ENCODE measurements at places on chromosomes 1 and 21.
A peak's percentile ranks its signal among the peaks of the same experiment; 100 is the strongest.

DNA sequence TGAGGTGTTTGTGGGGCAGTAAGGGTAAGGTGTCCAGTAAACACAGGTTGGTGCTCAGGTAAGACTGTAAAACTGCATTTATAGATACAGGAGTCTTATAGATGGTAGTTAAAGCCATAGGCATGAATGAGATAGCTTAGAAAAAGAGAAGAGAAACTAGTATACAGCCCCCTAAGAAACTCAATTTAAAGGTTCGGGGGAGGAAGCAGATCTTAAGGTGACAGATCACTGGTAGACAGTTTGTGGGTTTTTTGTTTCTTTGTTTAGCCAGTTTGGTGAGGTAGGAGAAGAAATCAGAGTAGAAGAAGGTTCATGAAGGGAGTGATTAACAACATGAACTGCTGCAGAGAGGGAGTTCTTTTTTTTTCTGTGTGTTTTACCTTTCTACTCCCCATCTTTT lies 6.1 kb upstream of the AGO3 start:
- DNase-seq = no peak

- no peak for DNase-seq
Measured at GRCh38 chr1:244862354-244862698, 2.0 kb downstream of the HNRNPU start.

DNA sequence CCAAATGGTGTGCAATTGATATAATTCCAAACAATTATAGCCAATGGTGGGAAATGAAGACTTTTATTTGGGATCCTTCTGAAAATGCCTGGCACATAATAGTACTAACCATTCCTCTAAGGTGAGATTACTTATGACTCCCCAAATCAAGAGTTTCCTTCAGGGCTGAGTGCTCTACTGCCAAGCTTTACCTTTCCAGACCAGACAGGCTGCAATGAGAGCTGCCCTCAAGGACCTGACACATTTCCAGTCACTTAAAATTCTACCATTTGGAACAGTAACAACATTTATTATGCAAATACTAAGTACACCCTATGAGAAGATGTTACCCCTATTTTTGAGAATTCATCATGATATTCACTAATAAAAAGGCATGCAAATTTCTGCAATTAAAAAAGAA lies 21.1 kb downstream of the PAXBP1 start:
- no peak for DNase-seq

- no peak for DNase-seq
Measured at GRCh38 chr1:1051127-1051810, 22.8 kb downstream of the RNF223 start.

- no peak for DNase-seq
Measured at GRCh38 chr1:27394282-27394658, 1.8 kb downstream of the GPR3 start.

DNA sequence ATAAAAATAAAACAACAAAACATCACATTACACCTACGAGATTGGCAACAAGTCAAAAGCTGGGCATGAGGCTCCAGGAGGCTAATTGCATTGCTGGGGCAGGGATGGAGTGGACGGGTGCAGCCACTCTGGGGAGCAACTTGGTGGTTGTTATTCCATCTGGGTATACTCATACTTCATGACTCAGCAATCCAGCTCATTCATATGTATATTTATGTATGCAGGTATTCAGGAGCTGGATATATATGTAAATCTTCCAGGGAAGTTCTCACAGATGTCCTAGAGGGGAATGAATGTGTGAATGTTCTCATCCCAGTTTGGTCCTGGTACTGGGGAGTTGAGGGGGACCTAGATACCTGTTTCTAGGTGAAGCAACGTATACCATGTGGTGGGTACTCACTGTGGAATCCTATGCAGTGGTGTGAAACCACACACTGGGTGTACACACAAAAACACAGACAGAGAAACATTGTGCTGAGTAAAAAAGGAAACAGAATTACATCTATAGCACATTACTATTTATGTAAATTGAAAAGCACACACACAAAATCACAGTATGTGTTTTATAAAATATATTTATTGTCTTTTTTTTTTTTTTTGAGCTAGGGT lies 79.7 kb upstream of the RAB4A start:
- no peak for DNase-seq

DNA sequence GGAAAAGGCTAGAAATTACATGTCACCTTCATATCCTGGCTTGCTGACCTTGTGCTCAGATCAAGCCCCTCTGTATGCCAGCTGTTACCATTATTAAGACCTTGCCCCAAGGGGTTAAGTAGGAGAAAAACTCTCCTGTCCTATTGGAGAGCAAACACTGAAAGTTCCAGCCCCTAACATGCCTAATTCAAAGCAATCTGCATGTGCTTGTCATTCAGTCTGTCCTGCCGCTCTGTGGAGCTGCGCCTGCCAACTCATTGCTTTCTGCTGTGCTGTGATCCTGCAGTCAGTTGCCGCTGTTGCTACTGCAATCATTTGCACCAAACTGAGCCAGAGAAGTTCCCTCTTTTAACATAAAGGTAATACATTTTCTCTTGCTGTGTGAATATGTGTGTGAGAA lies 113.4 kb downstream of the DISP1 start:
- DNase-seq = no peak

GRCh38 chr21:45295576-45296365 lies 8.1 kb upstream of the POFUT2 start:
- DNase-seq = no peak

- DNase-seq = no peak
Measured at GRCh38 chr1:192830595-192831246, 21.9 kb downstream of the RGS2 start.

DNA sequence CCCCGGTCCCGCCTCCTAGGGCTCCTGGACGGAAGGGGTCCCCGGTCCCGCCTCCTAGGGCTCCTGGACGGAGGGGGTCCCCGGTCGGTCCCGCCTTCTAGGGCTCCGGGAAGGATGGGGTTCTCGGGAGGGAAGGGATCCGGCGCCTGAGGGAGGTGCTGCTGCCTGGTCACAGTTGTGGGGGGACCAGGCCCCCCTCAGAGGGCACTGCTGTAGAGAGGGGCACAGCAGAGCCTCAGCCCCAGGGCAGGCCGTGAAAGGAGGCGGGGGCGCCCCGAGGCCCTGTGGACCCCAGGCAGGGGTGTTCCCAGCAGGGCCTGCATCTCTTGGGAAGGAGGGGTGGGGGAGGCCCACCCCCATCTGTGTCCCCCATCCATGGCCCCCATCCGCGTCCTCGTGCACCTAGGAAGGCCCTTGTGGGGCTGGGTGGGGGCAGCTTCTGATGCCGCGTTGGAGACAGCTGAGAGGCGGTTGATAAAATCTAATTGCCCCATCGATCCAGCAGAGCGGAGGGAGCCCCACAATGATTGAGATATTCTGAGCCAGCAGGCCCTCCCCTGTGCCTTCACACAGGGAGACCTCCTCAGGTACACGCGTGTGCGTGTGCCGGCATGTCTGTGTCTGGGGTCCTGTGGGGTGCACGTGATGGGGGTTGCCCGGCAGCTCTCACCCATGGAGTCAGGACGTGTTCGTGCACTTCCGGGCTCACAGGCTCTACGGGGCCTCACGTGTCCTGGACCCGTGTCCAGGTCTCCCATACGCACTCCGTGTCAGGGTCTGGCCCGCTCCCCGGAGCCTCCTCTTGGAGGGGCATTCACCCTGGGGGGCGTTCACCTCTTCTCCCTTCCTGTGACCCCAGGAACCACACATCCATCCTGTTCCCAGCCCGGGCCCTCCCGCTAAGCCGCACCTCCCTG lies 12.9 kb downstream of the SAMD11 start:
- no peak for DNase-seq

GRCh38 chr21:45995686-45996179 lies 14.2 kb downstream of the COL6A1 start:
- DNase-seq = peak; percentile 28

DNA sequence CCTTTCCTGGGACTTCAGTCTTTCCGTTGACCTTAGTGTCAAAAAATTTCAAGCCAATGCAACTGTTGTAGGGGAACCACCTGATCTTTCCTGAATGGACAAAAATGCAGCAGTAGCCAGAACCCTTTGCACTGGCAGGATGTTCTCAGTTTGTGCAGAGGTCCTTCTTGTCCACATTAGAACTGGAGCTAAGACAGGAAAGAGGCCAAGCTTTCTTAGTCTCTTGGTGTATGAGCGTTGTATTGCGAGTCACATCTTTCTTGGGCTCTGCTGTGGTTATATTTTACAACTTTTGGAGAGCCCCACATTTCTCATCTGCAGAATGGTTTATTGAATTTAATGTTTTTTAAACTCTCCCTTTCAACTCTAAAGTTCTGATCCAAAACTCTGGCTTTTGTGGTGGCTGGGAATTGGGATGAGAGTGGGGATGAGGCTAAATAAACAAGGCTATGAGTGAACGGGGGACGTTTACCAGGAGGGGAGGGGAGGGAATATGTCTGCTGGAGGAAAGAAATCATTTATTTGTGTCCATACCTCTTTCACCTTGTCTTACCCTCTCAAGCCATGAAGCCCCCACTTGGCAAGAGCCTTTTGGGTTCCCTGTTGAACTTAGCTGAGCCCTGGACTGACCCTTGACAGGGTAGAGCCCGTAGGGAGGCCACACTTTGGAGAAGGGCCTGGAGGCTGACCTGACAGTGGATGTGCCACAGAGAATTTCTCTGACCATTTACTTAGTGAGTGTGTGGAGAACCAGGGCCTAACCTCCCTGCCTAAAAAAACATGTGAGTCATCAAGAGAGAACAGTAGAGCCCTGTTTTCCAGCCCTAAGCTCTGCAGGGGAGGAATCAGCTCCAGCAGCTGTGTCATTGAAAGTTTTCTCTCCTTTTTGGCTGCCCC lies 586 bp downstream of the CHI3L2 start:
- no peak for DNase-seq

- peak; percentile 56 for DNase-seq
Measured at GRCh38 chr1:116569776-116570357, 959 bp downstream of the CD58 start.

GRCh38 chr1:5563861-5564577 lies 428.2 kb downstream of the NPHP4 start:
- no peak for DNase-seq

DNA sequence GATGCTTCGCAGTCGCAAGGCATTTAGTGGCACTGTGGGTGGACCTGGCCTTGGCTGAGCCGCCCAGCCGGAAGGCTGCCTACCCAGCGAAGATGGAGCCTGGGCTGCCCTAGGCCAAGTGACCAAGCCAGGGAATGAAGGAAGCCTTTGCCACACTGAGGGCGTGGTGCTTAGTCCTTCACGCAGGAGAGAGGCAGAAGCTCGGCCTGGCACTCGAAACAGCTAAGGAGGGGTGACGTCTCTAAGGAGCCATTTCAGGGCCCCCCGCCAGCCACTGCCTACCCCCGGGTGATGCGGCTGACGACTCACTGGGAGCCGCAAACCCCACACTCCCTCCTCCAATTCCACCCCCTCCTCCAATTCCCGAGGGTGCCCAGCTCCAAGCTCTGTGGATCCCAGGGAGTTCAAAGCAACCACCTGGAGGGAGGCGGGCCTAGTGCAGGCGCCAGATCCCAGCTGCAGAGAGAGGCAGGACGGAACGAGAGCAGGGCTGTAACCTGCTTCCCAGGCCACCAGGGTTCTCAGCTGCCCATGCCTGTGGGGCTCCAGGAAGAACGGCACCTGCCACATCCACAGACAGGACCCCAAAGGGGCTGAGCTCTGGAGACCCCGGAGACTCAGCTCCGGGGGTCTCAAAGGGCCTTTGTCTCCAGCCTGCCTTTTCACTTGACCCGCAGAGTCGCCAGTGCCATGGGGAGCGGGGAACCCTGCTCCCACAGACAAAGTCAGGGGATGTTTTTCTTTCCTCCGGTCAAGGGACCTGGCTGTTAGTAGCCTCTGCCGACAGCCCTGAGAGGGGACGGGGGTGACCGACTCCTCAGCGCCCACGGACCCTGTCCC lies 75.8 kb downstream of the ARHGEF16 start:
- no peak for DNase-seq

DNA sequence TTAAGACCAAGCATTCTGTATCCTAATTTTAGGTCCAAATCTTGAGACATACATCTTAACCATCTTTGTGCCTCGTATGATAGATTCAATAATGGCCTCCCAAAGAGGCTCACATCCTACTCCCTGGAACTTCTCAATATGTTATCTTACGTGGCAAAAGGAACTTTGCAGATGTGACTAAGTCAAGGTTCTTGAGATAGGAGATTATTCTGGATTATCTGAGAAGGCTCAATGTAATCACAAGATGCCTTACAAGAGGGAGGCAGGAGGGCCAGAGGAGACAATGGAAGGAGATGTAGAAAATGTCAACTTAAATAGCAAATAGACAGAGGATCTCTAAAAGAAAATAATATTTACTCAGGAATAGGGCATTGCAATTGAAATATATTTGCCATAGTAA lies 548.9 kb downstream of the MATN1 start:
- DNase-seq = no peak

GRCh38 chr1:161085165-161085564 lies 4.2 kb downstream of the NECTIN4 start:
- DNase-seq = no peak

DNA sequence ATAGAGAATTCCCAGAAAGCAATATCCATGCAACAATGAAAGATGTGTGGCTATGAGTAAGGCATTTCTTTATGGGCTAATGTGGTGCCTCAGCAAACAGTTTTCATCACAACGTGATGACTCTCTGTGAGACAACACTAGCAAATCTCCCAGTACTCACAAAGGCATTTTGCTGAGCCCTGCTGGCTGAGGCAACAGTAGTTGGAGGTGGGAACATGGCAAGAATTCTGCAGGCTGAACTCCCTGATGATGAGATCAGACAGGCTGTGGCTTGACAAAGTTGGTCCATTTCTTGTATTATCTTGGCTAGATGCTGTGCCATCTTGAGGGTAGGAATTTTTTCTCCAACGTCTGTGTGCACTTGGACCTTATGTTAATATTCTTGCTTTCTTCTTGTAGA lies 24.6 kb downstream of the PROX1 start:
- no peak for DNase-seq

DNA sequence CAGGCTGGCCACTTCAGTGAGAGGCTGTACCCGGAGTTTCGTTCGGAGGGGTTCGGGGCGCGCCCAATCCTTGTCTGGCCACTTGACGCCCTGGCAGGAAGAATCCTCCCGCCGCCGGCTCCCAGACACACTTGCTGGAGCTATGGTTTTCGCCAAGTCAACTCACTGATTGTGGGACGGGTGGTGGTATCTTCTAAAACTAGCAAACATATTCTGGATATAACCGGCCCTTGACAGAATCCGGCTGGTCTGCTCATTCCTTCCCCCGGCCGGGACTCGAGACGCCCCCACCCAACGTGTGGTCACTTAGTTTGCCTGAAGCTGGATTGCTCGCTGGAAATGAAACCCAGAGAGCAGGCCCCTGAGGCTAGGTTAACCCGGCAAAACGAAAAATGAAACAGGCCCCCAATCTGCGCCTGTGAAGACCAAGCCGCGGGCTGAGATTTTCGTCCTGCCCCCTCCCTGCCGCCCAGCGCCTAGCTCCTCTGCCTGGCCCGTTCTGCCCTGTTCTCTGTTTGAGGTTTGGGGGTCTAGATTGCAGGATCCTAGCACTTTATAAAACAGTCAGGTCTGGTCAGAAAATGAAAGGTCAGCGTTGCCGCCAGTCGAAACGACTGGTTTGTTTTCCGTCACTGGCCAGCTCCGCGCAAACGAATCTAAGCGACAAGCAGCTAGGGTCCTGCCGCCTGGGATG lies 4.6 kb downstream of the GFI1 start:
- DNase-seq = no peak

DNA sequence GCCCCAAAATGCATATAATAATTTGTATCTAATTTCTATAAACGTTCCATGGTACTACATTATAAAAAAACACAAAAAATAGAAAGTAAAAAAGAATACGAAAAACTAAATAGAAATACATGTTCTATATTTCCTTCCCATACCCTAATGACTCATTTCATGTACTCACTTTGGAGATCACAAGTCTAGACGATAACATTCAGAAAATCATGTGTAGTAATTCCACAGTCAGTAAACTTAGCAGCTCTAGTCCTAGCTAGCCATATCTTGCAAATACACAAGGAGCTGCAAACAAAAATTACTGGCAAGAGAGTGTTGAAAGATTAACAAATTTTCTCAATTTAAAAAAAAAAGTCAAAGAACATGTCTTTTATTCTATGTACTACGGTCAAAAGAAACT lies 1.4 kb downstream of the GOLPH3L start:
- DNase-seq = no peak

All from activated CD4-positive, CD25-positive, alpha-beta regulatory T cell treated with anti-CD3 and anti-CD28 coated beads, Interleukin-2, amount 50 U/mL, for 72 hours (primary cell).